Stimulated activated CD8-positive, alpha-beta memory T cell treated with anti-CD3 and anti-CD28 coated beads, Interleukin-12 subunit alpha, Interleukin-12 subunit beta, amount 100 ng/mL, for 4 hours (primary cell): ENCODE measurements at places on chromosomes 2 and 18.

GRCh38 chr2:206718296-206718695 is at the start of gene DYTN:
Gene DYTN (minus strand): TSS chr2:206718396. CDS start chr2:206718279, 117 bp downstream.
- no peak for DNase-seq

- no peak for DNase-seq
Measured at GRCh38 chr18:3115447-3116030, 102.6 kb upstream of the LPIN2 start.

GRCh38 chr2:122378521-122378920 is 623.1 kb downstream of the TSN start:
- DNase-seq = no peak

DNA sequence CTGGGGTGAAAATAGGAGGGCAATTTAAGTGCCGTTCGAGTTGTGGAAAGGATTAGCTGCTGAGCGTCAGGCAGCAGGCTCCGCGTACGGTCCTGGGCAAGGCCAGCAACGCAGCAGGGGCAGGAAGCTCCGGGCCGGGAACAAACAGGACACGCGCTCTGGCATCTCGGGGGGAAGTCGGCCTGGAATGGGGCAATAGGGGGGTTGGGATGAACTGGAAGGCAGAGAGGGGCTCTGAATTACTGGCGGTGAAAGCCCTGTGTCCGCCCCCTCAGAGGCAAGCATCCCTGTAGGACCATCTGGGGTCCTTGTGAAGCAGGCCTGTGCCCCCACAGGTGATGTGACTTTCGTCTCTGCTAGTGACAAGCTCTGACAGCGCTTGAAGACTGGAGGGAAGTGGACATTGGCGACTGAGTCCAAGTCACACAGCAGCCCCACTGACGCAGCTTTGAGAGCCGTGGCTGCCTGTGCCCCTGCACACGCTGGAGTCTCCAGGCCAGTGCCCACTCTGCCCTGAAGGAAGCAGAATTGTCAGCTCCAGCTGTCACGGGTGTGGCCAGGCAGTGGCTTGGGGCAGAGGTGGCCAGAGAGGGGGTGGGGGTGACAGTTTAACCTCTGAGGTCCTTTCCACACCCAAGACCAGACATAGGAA is 22.3 kb downstream of the GPR35 start:
- no peak for DNase-seq

GRCh38 chr2:224716201-224716600 is at the start of gene CCDC195:
Gene CCDC195 (minus strand): TSS chr2:224716365. CDS start chr2:224716365, 0 bp downstream.
- DNase-seq = no peak

- no peak for DNase-seq
Measured at GRCh38 chr2:144084114-144084661, 435.7 kb downstream of the ZEB2 start.

GRCh38 chr2:217316743-217317142 is 456.9 kb upstream of the TNP1 start:
- no peak for DNase-seq

- DNase-seq = no peak
Measured at GRCh38 chr2:191892391-191892790, 45.5 kb upstream of the CAVIN2 start.

GRCh38 chr2:109423556-109424359 is 190.0 kb downstream of the SEPTIN10 start:
- DNase-seq = no peak

DNA sequence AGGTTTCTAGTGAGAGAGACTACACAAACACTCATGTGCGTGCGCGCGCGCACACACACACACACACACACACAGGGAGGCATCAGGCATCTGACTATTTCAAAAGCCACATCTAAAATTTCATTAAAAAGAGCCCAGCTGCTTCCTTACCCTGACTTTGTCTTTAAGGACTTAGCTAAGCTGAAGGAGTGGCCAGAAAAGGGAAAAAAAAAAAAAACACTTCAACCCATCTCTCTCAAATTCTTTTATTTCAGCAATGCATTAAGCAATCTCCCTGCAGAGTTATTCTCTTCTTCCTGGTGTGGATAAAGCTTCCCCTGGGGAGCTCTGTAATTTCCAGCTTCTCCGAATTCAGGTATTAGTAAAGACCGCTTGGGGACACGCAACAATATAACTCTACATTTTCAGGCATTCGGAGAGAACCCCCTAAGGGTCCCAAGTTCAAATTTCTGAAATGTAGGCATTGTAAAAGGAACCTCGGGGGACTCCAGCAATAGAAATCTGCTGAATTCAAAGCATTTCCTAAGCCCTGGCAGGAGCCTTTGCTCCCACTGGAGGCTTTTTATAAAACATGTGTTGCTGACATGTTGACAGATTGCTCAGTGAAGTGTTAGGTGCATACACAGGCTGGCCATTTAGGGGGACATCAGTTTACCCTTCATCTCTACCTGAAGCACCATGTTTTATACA is 67.0 kb downstream of the ZNF521 start:
- no peak for DNase-seq

DNA sequence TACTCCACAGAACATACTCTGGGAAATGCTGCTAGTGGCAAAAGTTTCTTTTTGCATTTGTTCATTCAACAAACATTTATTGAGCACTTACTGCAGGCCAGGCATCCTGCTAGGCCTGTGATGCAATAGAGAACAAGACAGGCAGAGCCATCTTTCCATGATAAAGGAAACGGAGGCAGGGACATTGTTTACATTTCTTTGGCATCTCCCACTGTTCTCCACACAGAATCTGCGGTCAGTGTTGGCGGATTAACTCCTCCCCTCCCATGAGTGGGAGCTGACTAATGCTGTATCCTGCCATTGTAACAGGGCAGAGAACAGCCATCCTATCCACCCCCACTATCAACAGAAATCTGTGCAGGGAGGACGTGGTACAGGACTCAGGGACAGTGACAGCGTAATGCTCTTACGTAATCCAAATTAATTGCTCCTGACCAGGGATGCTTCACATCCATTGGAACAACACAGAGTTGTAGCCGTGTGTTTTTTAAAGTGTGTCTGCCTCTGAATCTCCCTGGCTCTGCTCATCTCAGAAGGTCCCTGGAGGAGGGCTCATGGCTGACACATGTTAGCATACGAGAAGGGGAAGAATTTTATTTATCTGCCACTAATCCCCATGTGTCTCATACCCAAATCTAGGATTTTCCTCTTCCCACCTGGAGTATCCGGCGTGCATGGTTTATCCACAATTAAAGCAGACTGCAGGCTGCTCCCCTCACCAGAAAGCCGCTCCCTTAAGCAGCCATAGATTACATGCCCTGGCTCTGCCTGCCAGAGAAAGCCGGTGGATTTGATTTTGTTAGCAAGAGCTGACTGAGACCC is 32.3 kb downstream of the STEAP3 start:
- DNase-seq = no peak

DNA sequence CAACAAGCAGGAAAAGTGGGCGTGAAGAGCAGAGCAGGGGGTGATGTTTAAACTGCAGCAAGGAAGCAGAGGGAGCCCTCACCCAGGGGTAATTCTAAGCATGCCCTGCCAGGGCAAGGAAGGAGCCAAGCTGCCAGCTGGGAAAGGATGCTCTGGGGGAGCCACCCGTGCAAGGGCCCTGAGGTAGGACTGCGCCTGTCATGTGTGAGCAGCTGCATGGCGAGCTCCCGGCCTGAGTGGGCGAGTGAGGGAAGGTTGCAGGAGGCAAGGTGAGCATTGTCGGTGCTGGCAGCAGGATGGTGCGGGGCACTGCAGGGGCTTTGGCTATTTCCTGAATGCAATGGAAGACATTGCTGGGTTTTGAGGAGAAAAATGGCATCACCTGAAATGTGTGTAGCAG is 107.2 kb downstream of the COPS8 start:
- no peak for DNase-seq

GRCh38 chr18:68499141-68499540 is 215.8 kb downstream of the TMX3 start:
- no peak for DNase-seq

DNA sequence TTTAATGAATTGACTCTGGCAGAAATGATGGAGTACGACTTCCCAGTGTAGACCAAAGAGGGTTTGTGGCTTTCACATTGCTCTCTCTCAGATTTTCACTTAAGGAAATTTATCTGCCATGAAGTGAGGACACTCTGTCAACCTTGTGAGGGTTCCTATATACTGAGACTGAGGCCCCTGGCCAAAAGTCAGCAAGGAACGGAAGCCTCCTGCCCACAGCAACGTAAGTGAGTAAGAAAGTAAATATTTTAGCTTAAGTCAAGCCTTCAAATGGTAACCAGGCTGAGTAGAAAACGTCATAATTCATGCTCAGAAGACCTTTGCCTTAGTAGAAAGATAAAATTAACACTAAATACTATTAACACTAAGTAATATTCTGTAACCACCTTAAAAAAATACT is 1080.5 kb upstream of the ACVR2A start:
- DNase-seq = no peak

GRCh38 chr2:108619925-108620620 is 85.8 kb downstream of the LIMS1 start:
- DNase-seq = no peak

DNA sequence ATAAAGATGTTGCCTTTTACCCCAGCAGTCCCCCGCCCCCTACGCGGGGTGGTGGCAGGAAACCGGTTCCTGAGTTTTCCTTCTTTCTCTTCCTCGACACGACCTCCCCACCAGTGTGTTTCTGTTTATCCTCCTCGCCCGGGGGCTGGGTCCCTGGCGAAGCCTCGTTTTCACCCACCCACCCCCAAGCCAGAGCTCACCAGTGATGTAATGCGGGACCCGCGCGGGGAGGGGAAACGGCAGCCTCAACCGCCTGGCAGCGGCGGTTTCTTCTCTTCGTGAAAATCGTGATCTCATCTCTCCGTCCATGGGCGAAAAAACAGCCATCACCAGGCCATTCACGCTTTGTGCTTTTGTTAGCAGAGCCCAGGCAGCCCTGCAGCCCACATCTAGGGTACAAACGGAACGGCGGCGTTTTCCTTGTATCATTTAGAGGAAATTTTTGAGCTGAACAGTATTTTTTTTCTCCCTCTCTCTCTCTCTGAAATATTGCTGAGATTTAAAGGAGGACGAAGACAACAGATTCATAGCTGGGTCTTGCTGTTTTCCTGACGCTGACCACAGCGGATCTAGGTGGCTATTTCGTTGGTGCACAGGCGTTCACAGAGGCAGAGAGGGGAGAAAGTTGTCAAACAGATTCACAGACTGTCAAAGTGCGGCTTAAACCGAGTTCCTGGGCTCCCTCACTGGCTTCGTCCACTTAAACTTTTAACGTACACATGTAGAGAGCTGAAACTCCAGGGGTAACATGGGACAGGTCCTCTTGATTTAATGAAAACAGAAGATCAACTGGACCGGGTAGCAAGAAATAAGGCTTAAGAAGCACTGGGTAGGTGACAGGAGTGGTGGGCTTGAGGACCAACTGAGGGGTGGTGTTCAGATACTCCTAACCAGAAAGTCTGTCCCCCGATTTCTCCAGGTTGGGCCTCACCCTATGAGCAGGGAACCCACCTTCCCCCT is 21.9 kb upstream of the PAX3 start:
- no peak for DNase-seq

- DNase-seq = no peak
Measured at GRCh38 chr2:25304321-25304720, 37.4 kb downstream of the DNMT3A start.

GRCh38 chr2:196268025-196268424 is 96.6 kb upstream of the STK17B start:
- DNase-seq = no peak
